ENCODE measurements at places on chromosomes 16 and 17.

- DNase-seq: no peak
Measured at GRCh38 chr16:57675741-57676551, 7.8 kb downstream of the ADGRG3 start.

DNA sequence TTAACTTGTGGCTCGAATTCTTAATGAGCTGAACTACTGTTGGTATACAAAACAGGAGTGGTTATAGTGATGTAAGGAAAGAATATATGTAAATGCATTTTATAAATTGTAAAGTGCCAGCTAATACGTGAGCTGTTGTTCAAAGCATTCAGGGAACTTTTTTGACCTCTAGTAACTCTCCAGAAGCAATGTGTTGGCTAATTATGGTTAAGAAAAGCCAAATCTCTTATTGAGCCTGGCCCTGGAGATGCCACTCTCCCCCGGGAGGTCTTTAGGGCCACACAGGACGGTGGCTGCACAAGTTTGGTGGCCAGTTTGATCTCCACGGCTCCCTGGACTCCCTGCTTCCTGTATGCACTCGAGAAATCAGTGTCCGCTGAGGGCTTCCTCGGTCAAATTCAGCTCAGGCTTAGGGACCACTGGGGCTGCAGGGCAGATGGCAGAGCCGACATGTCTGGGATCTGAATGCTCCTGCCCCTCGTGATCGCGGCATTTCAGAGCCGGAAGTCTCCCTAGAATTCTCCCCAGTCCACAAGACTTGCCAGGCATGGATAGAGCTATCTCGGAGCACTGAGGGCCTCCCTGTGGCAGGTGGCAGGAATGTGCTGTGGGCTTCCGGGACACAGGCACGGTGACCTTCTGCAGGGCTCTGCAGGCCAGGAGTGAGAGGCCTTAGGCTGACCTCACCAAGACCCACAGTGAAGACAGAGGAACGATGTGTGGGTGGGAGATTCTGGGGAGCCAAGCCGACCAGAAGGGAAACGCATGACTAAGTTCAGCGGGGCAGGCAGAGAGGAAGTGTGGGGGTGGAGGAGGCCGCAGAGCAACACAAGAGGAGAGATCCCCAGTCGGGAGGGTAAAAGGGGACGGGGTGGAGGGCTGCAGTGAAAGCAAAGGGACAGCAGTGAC lies 18.6 kb upstream of the PITPNM3 start:
- DNase-seq: peak; percentile 23

GRCh38 chr17:1727258-1727789 lies 2.8 kb downstream of the WDR81 start:
- no peak for DNase-seq

- DNase-seq: no peak
Measured at GRCh38 chr17:76131692-76132573, 9.1 kb downstream of the FOXJ1 start.

DNA sequence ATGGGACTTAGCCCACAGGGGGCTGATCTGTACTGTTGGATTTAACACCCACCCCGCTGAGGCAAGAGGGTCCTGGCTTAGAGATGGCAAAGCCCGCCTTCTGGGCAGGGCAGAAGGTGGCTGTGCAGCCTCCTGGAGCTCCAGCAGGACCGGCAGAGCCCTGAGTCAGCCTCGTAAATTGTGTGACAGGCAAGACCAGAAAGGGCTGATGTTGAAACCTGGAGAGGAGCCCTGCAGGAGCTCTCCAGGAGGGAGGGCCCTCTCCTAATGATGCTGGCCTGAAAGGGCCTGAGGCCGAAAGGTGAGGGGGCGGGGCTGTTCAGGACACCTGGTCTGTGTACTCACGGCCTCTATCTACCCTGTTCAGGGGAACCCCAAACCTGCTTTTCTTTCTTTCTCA lies 22.5 kb upstream of the MYO15B start:
- DNase-seq: no peak

DNA sequence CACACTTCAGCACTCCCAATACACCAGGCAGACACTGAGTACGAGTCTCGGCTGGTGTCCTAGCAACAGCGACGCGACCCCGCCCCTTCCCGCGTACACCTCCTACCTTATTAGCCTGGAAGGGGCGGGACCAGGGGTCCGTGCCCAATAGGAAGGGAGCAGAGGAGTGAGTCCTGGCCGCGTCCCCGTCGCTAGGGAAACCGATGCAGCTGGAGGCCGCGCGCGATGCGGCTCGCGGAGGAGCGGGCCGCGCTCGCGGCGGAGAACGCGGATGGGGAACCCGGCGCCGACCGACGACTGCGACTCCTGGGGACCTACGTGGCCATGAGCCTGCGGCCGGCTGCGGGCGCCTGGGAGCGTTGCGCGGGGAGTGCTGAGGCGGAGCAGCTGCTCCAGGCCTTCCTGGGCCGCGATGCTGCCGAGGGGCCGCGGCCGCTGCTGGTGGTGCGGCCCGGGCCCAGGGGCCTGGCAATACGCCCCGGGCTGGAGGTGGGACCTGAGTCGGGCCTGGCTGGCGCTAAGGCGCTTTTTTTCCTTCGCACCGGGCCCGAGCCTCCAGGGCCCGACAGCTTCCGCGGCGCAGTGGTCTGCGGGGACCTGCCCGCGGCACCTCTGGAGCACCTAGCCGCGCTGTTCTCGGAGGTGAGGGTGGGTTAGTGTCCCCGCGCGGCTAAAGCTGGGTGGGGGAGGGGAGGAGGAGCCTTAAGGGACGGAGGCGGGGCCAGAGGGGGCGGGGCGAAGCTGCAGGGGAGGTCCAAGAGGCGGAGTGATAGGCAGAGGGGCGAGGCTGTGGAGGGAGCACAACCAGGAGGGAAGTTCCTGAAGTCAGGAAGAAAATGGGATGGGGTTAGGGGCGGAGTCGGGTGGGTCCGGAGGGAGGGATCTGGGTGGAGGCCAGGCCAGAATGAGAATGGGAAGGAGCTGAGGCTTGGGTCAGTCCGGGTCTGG lies at the start of gene DNAH9:
TSS of gene DNAH9 (plus strand) at position 197 of the 948 bp plus-strand sequence. CDS start at position 226, 29 bp downstream.
- DNase-seq: no peak

- no peak for DNase-seq
Measured at GRCh38 chr16:56368545-56368944, 56.8 kb downstream of the AMFR start.

DNA sequence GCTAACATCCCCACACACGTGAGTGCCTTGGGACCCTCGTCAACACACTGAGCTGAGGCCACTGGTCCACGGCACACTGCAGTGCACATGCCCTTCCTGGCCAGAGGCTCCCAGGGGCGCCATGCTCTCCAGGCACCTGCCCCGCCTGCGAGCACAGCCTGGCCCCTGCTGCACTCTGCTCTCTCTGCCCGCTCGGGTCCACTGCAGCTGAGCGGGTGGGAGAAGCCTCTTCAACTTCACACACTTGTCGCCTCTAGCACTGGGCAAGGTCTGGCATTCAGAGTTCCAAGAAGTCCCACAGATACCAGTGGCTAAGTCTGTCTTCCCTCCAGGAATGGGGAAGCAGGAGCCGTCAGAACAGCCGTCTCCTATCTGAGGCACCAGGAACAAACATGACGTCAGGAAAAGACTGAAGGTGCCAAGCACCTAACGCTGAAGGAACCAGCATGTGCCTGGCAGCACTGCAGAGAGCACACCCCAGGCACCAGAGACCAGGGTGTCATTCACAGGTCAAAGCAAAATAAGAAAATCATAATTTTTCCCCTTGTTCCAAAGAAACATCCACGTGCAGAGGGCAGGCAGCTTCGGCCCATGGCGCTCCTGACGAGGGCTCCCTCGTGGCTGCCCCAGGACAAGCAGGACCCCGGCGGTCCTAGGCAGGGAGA lies 82.9 kb downstream of the ZNF778 start:
- no peak for DNase-seq

DNA sequence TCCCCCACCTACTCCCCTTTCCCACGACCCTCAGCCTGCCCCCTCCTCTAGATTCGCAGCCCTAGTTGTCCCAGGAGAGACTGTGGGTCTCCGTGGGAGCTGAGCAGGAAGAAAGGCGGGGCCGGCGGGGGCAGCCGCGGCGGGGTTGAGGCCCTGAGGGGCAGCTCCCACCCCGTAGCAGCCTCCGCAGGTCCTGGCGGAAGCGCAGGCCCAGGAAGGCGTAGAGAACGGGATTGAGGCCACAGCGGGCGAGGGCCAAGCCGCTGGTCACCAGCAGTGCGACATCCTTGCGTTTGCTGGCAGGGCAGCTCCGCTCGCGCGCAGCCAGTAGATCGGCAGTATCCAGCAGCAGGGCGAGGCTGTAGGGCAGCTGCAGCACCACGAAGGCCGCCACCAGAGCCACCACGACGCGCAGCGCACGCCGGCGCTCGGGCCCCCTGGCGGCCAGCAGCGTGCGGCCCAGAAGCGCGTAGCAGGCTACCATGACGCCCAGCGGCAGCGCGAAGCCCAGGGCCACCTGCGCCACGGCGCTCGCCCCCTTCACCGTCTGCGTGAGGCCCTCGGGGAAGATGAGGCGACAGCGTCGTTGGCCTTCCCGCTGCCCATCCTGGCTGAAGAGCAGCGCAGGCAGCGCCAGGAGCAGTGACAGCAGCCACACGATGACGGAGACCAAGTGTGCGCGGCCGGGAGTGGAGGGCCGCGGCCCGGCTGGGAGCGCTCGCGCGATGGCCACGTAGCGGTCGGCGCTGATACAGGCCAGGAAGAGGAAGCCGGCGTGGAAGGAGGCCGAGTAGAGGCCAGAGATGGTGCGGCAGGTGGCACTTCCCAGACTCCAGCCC lies 1.9 kb downstream of the CCR10 start:
- peak; percentile 57 for DNase-seq

DNA sequence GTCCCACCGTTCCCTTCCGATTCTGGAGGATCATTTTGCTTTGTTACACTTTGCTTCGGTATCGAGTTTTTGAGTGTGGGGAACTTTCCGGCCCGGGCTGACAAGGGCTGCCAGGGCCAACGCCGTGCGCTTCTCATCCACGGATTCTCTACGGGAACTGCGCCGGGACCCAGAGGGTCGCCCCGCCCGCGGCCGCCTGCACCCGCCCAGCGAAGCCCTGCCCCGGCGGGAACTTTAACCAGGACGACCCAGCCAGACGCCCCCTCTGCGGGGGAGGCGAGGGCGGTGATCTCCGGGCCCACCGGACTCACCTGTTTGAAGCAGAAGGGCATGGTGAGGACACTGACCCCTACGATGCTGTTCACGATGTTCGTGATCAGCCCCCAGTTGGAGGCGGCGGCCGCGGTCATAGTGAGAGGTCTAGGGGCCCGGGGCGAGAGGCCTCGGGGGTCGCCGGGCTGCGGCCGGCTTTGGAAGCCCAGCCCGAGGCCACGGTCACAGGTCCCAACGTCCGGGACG lies 536 bp downstream of the SLC38A10 start:
- DNase-seq: no peak

DNA sequence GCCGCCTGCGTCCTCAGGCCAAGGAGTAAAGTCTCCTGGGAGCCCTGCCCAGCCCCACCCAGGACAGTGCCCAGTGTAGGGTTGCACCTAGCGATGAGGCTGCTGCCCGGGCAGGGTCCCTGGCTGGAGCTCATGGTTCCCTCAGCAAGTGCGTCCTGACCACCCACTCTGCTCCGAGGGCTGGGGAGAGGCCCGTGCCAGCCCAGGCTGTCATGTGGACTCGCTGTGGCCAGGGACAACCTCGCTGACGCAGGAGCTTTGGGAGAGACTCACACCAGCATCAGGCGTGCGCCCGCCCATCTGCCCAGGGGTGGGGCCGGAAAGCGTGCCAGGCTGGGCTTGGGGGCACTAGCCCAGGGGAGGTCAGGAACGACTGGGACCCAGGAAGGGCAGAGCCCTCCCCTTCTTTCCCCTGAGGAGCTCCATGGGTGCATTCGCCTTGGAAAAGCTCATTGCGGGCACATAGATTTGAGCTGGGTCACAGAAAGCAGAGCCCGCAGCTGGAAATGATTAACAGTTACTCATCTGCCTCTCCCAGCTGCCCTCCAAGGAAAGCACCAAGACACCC lies 19.7 kb downstream of the DPEP1 start:
- no peak for DNase-seq

DNA sequence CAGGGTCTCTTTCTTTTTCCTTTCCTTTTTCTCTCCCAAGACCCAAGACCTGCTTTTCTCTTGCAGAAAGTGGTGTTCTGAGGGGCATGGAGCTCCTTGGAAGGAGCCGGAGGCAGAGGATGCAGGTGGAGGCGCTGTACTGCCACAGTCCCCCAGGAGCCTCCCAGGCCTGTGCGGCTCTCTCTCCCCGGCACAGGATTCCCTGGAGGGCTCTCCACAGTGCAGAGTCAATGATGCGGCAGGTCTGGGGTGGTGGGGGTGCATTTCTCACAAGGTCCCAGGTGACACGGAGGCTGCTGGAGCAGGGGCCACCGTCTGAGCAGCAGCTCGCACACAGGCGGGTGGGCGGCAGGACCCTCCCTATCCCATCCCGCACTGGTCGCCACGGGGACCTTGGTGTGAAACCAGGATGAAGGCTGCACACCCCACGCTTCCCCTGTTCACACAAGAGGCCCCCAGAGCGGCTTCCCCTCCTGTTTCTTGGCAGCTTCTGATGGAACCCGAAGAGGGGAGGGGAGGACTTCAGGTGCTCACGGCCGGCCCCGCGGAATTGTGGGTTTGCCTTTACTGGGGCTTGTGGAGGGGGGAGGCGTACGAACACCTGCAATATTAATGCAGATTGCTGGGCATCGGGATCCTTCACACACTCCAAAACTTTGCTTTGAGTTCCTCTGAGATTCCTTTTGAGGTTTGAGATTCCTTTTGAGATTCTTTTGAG lies 186.9 kb downstream of the ENGASE start:
- no peak for DNase-seq

DNA sequence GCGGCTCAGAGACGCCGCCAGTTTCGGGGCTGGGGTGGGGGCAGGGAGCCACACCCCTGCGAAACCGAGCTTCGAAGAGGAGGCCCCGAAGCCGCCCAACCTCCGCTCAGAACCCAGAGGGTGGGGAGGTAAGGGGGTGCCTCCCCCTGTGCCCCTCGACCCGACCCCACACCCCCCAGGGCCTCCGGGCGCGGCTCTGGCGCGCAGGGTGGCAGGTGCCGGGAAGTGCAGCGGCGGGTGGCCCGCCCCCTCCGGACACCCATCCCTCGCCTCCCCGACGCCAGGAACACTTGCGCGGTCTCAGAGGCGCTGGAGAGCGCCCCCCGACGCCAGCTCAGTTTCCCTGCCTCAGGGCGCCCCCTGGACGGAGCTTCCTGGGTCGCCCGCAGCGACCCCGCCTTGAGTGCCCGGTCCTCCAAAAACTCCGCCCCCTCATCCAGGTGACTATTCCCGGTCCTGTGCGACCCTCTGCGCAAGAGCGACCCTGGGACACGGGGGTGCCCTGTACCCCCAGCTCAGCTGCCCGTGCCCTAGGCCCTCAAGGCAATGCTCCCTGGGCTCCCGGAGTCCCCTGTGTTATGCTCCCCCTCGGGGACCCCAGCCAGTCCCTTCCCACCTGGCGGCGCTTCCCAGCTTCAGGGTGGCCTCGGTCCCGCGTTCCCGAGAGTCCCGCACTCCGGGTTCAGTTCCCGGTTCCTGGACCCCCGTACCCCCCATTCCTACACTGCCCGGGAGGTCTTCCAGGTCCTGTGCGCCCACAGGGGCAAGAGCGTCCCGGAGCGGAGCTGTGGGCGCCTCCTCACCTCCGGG lies 562 bp downstream of the PPL start:
- DNase-seq: no peak

All from stimulated activated CD8-positive, alpha-beta memory T cell treated with anti-CD3 and anti-CD28 coated beads, Interleukin-12 subunit alpha, Interleukin-12 subunit beta, amount 100 ng/mL, for 4 hours (primary cell).